ENCODE measurements at places on chromosomes 3 and 15.

- no peak overlapping the region for H3K4me3 ChIP-seq
- no peak for DNase-seq
- H3K4me1 ChIP-seq, result no peaks in the 10 kb centered on the region
- no peak overlapping the region for H3K27ac ChIP-seq
- H3K27me3 ChIP-seq, result no peaks in the 10 kb centered on the region
Measured at GRCh38 chr15:90469723-90470122, 60.0 kb upstream of the CRTC3 start.

DNA sequence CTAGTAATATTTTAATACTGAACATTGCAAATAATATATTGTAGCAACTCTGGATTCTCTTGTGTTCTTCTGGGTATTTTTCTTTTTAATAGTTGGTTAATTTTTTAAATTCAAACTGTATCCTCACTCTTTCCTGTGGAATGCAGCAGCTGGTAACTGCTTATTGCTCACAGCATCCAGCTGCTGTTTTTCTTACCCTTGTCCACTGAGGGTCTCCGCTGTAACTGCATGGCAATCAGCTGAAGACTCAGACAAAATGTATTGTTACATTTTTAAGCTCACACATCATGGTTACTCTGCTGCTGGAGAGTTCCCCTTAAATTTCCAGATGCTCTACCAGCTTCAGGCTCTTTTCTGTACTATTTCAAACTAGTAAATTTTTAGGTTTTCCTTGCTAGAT, 227.6 kb downstream of the MBNL1 start:
- H3K27me3 ChIP-seq, result no peaks in the 10 kb centered on the region
- DNase-seq, result no peak
- no peaks in the 10 kb centered on the region for H3K4me1 ChIP-seq
- no peaks in the 10 kb centered on the region for H3K36me3 ChIP-seq
- no peak overlapping the region for H3K27ac ChIP-seq

- no peak overlapping the region for H3K4me3 ChIP-seq
- peak overlapping the region; percentile 77 for H3K27ac ChIP-seq
- peaks cover 4% of the 10 kb centered on the region for H3K36me3 ChIP-seq
- no peaks in the 10 kb centered on the region for H3K27me3 ChIP-seq
- DNase-seq, result peak; percentile 55
- H3K4me1 ChIP-seq, result peaks cover 22% of the 10 kb centered on the region
Measured at GRCh38 chr15:30953731-30954378, 37.6 kb downstream of the MTMR10 start.

DNA sequence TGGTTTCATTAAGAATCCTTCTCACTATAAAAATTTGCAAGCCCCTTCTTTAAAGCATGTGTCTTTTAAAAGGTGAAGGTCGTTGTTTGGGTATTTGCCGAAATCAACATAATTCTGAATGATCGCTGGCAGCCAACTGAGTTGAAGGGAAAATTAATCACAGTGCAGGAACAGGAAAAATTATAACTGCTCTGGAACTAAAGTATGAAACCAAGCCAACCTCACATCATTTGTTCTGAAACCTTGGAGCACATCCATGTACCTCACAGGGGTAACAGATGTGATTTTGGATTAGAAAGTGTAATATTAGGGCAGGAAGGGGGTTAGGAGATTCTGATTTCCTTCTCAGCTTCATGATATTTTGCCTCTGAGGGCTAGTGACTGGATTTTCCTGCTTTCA, 52.2 kb upstream of the PTX3 start:
- no peak overlapping the region for H3K4me3 ChIP-seq
- H3K4me1 ChIP-seq, result no peaks in the 10 kb centered on the region
- H3K27me3 ChIP-seq, result no peaks in the 10 kb centered on the region

DNA sequence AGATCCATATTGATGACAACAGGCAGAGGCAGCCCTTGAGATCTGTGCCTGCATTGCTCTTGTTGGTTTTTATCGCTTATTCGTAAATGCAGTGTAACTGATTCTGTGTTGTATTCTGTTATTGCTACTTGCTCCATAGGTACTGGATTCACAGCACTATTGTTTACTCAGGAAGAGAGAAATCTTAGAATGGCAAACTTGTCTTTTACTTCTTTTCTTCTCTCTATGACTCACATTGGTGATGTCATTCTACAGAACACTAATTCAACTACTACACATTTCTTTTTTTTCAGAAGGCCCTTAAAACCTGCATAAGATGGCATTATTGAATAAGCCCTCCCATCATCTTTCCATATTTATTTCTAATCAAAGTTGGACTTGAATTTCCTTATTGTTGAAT, 201.0 kb upstream of the GBE1 start:
- H3K27me3 ChIP-seq, result no peaks in the 10 kb centered on the region
- no peak for DNase-seq
- no peak overlapping the region for H3K4me3 ChIP-seq
- H3K4me1 ChIP-seq, result no peaks in the 10 kb centered on the region
- H3K36me3 ChIP-seq, result no peaks in the 10 kb centered on the region

DNA sequence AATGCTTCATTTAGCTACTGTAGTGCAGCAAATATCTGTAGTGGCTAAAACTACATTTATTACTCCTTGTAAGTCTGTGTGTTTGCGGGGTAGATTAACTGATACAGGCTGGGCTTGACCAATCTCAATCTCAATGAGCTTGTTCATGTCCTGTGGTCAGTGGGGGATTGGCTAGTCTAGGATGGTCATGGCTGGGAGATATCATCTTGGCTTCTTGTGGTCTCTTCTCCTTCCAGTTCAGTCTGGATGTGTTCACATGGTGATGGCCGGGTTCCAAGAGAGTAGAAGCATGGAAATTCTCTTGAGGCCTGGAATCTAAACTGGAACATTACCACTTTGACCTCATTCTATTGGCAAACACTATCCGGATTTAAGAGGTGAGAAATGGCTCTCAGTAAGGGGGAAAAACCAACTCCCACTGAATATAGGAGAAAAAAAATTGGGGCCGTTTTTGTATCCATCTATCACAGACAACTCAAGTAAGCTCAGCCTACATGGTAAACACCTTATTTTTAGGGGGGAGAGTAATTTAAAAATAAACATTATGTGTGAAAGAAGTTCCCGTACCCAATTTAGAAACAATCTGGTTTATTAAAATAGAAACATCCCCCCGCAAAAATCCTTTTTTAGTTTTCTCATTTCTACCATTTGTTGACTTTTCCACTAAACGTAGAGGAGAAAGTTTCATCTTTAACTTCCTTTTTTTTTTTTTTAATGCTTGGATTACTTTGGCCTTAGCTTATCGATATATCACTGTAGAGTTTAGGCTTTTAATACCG, 284.9 kb upstream of the TBC1D5 start:
- no peak overlapping the region for H3K27ac ChIP-seq
- DNase-seq, result no peak
- no peaks in the 10 kb centered on the region for H3K27me3 ChIP-seq
- no peak overlapping the region for H3K4me3 ChIP-seq
- no peaks in the 10 kb centered on the region for H3K4me1 ChIP-seq

GRCh38 chr3:41447701-41448100, 248.4 kb downstream of the CTNNB1 start:
- H3K4me3 ChIP-seq, result no peak overlapping the region
- H3K4me1 ChIP-seq, result no peaks in the 10 kb centered on the region
- H3K36me3 ChIP-seq, result no peaks in the 10 kb centered on the region
- H3K27me3 ChIP-seq, result no peaks in the 10 kb centered on the region

DNA sequence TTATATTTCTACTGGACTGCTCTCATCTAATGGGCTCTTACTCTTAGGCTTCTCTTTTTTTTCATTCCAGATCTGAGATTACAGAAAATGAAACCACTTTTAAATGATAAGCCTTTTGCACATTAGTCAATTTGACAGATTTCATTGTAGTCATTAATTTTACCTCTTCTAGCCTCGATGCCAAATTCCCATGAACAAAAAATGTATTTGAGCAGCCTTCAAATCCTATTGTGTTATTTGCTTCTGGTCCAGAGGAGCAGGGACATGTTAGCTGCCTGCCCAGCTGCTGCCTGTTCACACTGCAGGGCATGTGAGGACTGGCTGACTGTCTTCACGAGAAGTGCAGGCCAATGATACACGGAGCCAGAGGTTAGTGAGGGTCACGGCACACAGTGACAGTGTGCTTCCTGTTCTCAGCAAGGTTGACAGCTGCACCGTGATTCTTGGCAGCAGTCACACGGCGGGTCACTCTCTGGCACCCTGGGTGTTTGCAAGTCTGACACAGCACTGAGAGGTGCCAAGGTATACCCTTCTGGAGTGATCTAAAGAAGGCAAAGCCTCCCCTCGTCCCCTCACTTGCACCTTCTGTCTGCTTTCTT, 40.8 kb downstream of the KAT2B start:
- no peak for DNase-seq
- no peak overlapping the region for H3K4me3 ChIP-seq
- H3K27ac ChIP-seq, result no peak overlapping the region
- H3K27me3 ChIP-seq, result no peaks in the 10 kb centered on the region
- H3K4me1 ChIP-seq, result peaks cover 5% of the 10 kb centered on the region

GRCh38 chr3:53261712-53262111, 5.9 kb upstream of the TKT start:
- H3K4me1 ChIP-seq, result peaks cover 13% of the 10 kb centered on the region
- H3K36me3 ChIP-seq, result no peaks in the 10 kb centered on the region
- H3K27me3 ChIP-seq, result no peaks in the 10 kb centered on the region
- no peak overlapping the region for H3K4me3 ChIP-seq

Data from Caco-2 (cell line).